ENCODE measurements at places on chromosomes 1 and 21. TPM values are rescaled to one million over a fixed set of nuclear protein-coding genes. Genes with fewer than 3 reads are reported as not detected.

DNA sequence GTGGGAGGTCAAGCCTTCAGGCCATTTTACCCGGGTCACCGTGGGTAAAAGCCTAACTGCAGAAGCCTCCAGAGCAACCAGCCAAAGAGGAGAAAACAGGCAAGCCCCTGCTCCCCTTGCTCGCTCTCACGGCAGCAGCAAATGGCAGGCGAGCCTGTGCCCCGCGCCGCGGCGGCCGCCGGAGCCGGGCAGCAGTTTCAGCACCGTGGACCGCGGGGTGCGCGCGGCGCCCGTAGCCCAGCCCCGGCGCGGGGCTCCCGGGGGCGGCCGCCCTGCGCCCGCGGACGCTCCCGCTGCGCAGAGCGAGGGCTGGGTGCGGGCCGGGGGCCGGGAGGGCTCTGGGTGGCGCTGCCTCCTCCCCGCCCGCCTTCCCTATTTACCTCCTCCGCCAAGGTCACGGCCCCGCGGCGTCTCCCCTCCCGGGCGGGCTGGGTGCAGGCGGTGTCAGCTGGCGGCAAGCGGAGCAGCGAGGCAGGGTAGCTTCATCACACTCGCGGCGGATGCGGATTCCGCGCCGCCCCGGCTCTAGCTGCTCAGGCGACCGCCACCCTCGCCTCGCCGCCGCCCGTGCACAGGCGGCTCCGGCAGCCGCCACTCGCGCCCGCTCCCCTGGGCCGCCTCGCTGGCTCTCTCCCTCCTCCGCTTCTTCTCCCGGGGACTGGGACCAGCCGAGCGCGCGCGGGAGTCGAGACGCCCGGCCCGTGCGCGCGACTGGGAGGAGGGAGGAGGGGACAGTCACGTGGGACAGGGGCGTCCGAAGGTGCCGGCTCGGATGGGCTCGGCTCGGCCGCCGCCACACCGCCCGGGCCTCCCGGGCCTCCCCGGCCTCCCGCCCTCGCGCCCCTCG, at the start of gene RGS7:
TSS of gene RGS7 (minus strand) at position 687 of the 847 bp plus-strand sequence.
- H3K27ac ChIP-seq: no peak within 1 kb of the TSS
- peak within 1 kb of the TSS; percentile 38 for H3K4me3 ChIP-seq
- H3K4me1 ChIP-seq: no peaks in the 10 kb centered on the region
- peak; percentile 34 for DNase-seq
- no peaks in the 10 kb centered on the region for H3K36me3 ChIP-seq
- H3K27me3 ChIP-seq: peaks cover 7% of the 10 kb centered on the region

- H3K4me3 ChIP-seq: no peak overlapping the region
- H3K27me3 ChIP-seq: no peaks in the 10 kb centered on the region
- no peaks in the 10 kb centered on the region for H3K36me3 ChIP-seq
- DNase-seq: no peak
- peaks cover 11% of the 10 kb centered on the region for H3K4me1 ChIP-seq
Observed at GRCh38 chr1:26239936-26240335, 5.9 kb downstream of the CEP85 start.

DNA sequence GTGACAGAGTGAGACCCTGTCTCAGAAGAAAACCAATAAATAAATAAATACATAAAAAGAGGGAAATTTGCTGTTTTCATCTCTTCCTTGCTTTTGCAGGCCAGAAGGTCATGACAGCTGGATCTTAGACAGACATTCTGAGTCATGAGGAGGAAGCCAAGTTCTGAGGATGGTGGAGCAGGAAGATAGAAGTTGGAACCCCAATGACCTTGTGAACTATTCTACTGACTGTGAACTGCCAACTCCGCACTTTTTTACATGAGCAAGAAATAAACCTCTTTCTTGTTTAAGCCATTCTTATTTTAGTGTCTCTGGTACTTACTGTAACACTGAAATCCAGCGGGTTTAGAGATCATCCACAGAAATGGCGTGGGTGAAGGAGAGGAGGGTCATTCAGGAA, 8.5 kb downstream of the CD84 start:
- H3K27me3 ChIP-seq: no peaks in the 10 kb centered on the region
- H3K27ac ChIP-seq: no peak overlapping the region
- no peak for DNase-seq
- H3K36me3 ChIP-seq: no peaks in the 10 kb centered on the region
- H3K4me3 ChIP-seq: no peak overlapping the region

LRRC71 gene
- total RNA-seq: not detected

DNA sequence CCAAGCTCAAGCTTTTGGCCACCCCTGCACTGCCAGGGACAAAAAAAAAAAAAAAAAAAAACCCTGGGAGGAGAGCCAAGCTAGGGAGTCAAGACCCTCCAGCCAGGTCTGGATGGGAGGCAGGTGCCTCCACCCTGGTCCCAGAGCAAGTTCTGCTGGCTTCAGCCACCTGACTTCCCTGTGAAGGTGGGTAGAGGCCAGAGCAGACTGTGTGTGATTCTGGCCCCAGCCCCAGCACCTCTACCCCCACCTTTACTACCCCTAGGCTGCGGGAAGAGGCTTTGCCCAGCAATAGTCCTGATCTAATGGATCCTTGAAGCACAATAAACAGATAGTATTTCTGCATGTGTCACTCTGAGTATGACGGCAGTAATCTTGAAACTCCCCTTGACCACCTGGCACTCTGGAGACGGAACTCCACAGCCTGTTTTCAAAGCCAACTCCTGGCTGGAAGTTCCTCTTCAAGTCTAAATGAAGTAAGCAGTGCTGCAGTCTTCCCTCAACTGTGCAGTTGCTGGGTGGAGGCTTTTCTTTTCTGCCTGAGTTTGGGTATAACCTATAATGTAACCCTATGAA, 9.8 kb downstream of the PDZK1IP1 start:
- peak overlapping the region; percentile 78 for H3K27ac ChIP-seq
- peak overlapping the region; percentile 28 for H3K4me3 ChIP-seq
- no peaks in the 10 kb centered on the region for H3K36me3 ChIP-seq
- no peaks in the 10 kb centered on the region for H3K4me1 ChIP-seq
- no peak for DNase-seq

- no peaks in the 10 kb centered on the region for H3K4me1 ChIP-seq
- H3K27ac ChIP-seq: no peak overlapping the region
- DNase-seq: peak; percentile 17
- no peaks in the 10 kb centered on the region for H3K27me3 ChIP-seq
Observed at GRCh38 chr1:47686731-47687630, 249.1 kb downstream of the FOXD2 start.

- DNase-seq: no peak
- no peak overlapping the region for H3K27ac ChIP-seq
- no peak overlapping the region for H3K4me3 ChIP-seq
- H3K4me1 ChIP-seq: no peaks in the 10 kb centered on the region
Observed at GRCh38 chr1:193654951-193655735, 468.7 kb upstream of the B3GALT2 start.

DNA sequence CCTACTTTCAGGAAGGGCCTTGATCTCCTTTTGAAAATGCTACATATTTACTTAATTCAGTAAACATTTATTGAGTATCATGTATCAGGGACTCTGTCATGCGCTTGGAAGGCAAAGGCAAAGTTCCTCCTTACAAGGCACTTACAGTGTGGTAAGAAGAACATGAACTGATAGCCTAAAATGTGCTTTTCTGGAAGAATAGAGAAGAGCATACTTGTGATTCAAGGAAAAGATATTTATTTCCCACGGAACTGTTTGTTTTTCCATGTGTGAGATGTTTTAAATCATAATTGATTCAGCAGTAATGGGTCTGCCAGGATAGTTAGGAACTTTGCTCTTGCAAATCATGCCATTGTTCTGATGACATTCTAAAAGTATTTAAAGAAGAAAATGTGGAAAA, 110.1 kb upstream of the ZNHIT6 start:
- no peak for DNase-seq
- H3K4me1 ChIP-seq: no peaks in the 10 kb centered on the region
- H3K4me3 ChIP-seq: no peak overlapping the region

DNA sequence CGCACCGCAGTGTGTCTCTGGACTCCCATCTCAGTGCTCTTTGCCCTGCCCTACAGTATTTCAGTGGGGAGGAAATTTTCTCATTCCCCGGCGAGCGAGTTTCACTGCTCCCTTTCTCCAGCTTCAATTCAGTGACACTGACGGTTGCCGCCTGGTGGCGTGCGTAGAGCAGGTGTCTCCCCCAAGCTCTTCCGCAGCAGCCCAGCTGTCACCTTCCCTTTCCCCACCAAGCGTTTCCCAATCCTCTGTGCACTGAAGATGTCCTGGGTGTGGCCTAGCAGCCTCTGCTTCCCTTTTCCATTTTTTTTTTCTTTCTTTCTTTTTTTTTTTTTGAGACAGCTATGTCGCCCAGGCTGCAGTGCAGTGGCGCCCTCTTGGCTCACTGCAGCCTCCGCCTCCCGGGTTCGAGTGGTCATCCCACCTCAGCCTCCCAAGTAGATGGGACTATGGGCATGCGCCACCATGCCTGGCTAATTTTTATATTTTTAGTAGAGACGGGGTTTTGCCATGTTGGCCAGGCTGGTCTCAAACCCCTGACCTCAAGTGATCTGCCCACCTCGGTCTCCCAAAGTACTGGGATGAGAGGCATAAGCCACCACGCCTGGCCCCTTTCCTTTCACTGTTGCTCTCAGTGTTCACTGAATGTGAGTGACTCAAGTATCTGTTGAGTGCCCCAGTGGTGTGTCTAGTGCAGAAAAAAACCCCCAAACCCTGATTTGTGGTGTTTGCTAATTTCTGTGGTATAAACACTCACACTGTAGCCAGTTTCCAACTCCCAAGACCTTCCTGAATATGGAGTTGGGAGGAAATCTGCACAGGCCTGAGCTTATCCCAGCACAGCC, 30.1 kb downstream of the TNFRSF1B start:
- H3K27ac ChIP-seq: no peak overlapping the region
- no peak overlapping the region for H3K4me3 ChIP-seq
- H3K4me1 ChIP-seq: no peaks in the 10 kb centered on the region
- DNase-seq: no peak
- no peaks in the 10 kb centered on the region for H3K27me3 ChIP-seq

LCE3D gene
- total RNA-seq: not detected

GRCh38 chr1:48931506-48932192, 155.0 kb upstream of the BEND5 start:
- no peak overlapping the region for H3K4me3 ChIP-seq
- H3K36me3 ChIP-seq: no peaks in the 10 kb centered on the region
- no peaks in the 10 kb centered on the region for H3K27me3 ChIP-seq

DNA sequence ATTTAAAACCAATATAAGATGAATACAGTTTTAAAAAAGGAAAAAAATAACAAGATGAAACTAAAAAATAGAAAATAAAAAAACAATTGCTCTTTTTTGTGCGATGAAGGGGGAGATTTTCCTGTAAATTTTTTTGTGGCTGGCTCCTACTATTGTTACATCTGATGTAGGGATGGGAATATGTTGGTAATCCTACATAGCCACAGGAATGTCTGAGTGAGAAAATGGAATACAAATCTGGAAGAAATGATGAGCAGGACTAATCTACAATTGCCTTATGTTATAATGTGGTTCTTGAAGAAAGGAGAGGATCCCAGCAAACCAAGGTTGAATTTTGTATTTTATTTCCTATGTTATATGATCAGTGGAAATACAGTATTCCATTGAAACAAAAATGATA, 40.9 kb downstream of the ATP6V1G3 start:
- no peaks in the 10 kb centered on the region for H3K27me3 ChIP-seq
- H3K36me3 ChIP-seq: no peaks in the 10 kb centered on the region
- DNase-seq: no peak
- no peak overlapping the region for H3K4me3 ChIP-seq
- H3K4me1 ChIP-seq: no peaks in the 10 kb centered on the region

DNA sequence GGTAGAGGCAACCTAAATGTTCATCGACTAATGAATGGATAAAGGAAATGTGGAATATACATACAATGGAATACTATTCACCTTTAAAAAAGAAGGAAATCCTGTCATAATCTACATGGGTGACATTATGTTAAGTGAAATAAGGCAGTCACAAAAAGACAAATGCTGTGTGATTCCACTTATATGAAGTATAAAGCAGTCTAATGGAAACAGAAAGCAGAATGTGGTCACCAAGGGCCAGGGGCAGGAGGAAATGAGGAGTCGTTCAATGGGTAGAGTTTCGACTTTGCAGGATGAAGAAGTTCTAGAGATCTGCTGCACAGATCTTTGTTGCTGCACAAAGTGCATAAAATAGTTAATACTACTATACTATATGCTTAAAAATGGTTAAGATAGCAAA, 7.8 kb downstream of the DIPK1A start:
- no peak overlapping the region for H3K4me3 ChIP-seq
- H3K36me3 ChIP-seq: no peaks in the 10 kb centered on the region
- no peaks in the 10 kb centered on the region for H3K27me3 ChIP-seq
- H3K4me1 ChIP-seq: peaks cover 12% of the 10 kb centered on the region
- no peak for DNase-seq

IGSF3 gene
- 30.6 TPM for total RNA-seq

DHDDS gene
- 83.5 TPM for total RNA-seq

GRCh38 chr1:19926296-19927129, 3.1 kb upstream of the PLA2G2E start:
- H3K36me3 ChIP-seq: no peaks in the 10 kb centered on the region
- H3K27me3 ChIP-seq: no peaks in the 10 kb centered on the region
- DNase-seq: no peak
- H3K4me1 ChIP-seq: no peaks in the 10 kb centered on the region
- no peak overlapping the region for H3K4me3 ChIP-seq

GRCh38 chr1:85656256-85656655, 52.0 kb downstream of the ZNHIT6 start:
- DNase-seq: no peak
- no peak overlapping the region for H3K27ac ChIP-seq
- H3K27me3 ChIP-seq: no peaks in the 10 kb centered on the region
- no peaks in the 10 kb centered on the region for H3K4me1 ChIP-seq
- no peaks in the 10 kb centered on the region for H3K36me3 ChIP-seq

GRCh38 chr1:168000656-168001055, 63.8 kb upstream of the MPC2 start:
- DNase-seq: no peak
- no peak overlapping the region for H3K4me3 ChIP-seq
- H3K4me1 ChIP-seq: no peaks in the 10 kb centered on the region
- H3K36me3 ChIP-seq: no peaks in the 10 kb centered on the region
- H3K27ac ChIP-seq: no peak overlapping the region

SLC16A4 gene
- total RNA-seq: 0.79 TPM

- peak; percentile 66 for DNase-seq
- H3K27me3 ChIP-seq: no peaks in the 10 kb centered on the region
- no peaks in the 10 kb centered on the region for H3K36me3 ChIP-seq
- H3K4me1 ChIP-seq: peaks cover 12% of the 10 kb centered on the region
Observed at GRCh38 chr1:160777486-160778089, 18.4 kb upstream of the LY9 start.

GRCh38 chr1:186202271-186202764, 172.7 kb downstream of the TPR start:
- H3K27ac ChIP-seq: no peak overlapping the region
- no peak for DNase-seq
- no peaks in the 10 kb centered on the region for H3K4me1 ChIP-seq

SH2D1B gene
- total RNA-seq: 0.69 TPM

OR6Y1 gene
- not detected for total RNA-seq

Measured in colonic mucosa (tissue), 4 donors.